ENCODE measurements at places on chromosomes 1 and 21.
A peak's percentile ranks its signal among the peaks of the same experiment; 100 is the strongest.

- no peak for DNase-seq
Measured at GRCh38 chr1:230261928-230262650, 164.0 kb downstream of the PGBD5 start.

- DNase-seq = no peak
Measured at GRCh38 chr1:183058851-183059502, 35.8 kb downstream of the LAMC1 start.

DNA sequence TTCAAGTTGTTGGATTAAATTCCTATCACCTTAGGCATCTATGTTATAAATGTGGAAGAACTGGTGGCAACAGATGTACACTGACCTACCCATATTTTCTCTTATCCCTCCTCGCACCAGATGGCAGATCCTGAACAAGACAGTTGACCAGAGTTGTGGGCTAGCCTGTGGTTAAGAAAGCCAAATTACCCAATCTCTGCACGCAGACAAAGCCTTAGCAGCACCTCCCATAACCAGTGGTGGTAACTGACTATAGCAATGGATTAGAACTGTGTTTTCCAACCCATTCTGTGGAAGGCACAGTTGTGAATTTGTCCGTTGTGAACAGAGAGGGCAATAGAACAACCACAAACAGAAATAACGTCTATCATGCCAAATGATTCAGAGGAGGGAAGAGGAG, 20.6 kb downstream of the ABCB10 start:
- DNase-seq = no peak

- DNase-seq = no peak
Measured at GRCh38 chr1:157135646-157136045, 2.5 kb downstream of the ETV3 start.

- DNase-seq = peak; percentile 59
Measured at GRCh38 chr1:161730050-161730564, 8.8 kb downstream of the FCRLB start.

DNA sequence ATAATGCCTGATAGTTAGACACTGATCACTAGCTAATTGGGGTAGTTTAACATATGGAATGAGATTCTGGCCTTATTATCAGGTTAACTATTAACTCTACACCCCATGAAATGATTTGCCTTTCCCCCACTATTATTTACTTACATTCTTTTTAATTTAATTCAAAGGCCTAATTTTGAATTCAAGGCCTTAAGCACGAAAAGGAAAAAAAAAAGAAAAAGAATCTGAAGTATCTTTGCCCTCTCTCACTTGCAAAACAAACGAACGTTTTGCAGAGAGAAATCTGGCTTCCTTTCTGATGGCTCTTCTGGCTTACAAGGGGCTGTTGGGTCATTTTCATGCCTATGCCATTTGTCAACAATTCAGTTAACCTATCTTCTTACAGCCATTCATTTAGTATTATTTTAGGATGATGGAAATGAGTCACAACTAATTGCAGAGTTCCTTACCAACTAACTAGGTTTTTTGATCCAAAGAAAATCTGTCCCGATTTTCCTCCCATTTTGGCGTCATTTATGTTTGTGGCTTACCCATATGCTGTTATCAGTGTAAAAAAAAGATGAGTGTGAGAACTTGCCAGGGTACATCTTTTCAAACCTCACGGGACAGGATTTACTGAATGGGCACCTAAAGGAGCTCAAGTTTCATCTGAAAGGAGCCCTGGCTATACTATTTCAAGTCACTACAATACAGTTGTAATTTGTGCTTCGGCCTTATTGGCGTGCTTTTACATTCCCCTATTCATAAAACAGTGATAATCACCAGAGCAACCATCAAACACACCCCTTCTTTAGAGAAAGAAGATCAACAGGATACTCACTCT, 1.9 kb upstream of the ERRFI1 start:
- peak; percentile 73 for DNase-seq
